ENCODE measurements at places on chromosomes 13 and 19. TPM values are rescaled to one million over a fixed set of nuclear protein-coding genes. Genes with fewer than 3 reads are reported as not detected.

- DNase-seq: no peak
These were observed 807.9 kb upstream of the ARGLU1 start for GRCh38 chr13:107375701-107376340.

GRCh38 chr19:42229855-42230351 lies 9.8 kb downstream of the ZNF526 start:
- DNase-seq: no peak

- DNase-seq: no peak
These were observed 273.5 kb downstream of the FGF14 start for GRCh38 chr13:102128216-102128810.

Gene KLK10
- polyA plus RNA-seq: 0.32 TPM

GRCh38 chr13:35833031-35833430 lies 298.2 kb downstream of the DCLK1 start:
- no peak for DNase-seq

GRCh38 chr13:84191139-84191538 lies 308.9 kb upstream of the SLITRK1 start:
- no peak for DNase-seq

Gene KCTD12
- 90.1 TPM for polyA plus RNA-seq

Gene TEX26
- polyA plus RNA-seq: 0.77 TPM

Gene COX7A1
- polyA plus RNA-seq: 16.5 TPM

Gene ZNF546
- polyA plus RNA-seq: 6.1 TPM

Gene FCER2
- 0.14 TPM for polyA plus RNA-seq

GRCh38 chr13:95480131-95480545 lies 72.4 kb upstream of the CLDN10 start:
- no peak for DNase-seq

Gene BEST2
- 0.08 TPM for polyA plus RNA-seq

Gene ZNF224
- 31.8 TPM for polyA plus RNA-seq

DNA sequence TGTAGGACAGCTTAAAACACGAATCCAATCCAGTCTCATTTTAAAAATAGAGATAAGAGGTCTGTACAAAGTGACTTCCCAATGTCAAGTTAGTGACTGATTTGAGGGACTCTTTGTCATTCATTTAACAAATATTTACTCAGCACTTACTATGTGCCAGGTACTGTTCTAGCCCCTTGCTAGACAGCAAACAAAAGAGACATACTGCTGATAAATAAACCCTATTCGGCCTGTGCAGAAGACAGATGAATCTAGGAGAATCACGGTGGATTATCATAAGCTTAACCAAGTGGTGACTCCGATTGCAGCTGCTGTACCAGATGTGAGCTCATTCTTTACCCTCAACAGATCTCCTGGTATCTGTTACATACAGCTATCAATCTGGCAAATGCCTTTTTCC lies 6.4 kb upstream of the ELF1 start:
- no peak for DNase-seq

DNA sequence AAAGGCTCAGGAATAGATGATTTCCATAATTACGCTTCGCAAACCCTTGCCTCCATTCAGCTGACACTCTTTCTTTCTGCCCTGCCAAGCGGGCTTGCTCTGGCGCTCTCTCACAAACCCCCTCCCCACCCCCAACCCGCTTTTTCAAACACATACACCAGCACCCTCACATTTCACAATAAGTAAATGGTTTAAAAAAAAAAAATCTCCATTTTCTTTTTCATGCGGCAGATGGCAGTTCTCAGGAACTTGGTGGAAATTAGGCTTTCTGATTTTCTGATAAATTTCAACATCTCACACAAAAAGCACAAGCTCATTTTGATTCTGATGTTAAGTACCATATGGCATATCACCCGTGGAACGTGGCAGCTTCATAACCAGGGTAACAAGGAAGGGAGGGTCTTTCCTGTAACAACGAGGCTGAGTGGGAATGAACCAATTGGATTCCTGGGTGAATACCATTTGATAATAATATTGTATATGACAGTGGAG lies 43.8 kb downstream of the C13orf42 start:
- DNase-seq: no peak

- no peak for DNase-seq
These were observed 1279.8 kb upstream of the PCDH9 start for GRCh38 chr13:68509734-68510621.

Gene FLT1
- polyA plus RNA-seq: 39.1 TPM

DNA sequence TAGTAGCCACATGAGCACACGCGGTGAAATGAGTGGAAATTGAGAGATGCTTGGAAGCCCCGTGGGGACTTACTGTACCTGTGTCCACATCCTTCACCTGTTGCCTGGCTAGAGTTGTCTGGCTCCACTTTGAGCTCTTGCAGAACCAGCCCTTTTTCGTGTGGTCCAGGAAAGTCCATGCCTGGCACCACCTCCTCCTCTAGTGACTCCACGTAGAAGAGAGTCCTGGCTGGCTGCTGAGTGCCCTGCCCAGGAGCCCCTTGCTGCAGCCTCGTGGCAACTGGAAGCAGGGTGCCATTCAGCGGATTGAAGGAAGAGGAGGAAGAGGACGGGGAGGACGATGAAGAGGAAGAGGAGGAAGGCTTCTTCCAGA lies 515 bp upstream of the ATXN8OS start:
- no peak for DNase-seq

Measured in renal cortex interstitium (tissue), 15 donors.